ENCODE measurements at places on chromosomes 12 and 14. TPM values are rescaled to one million over a fixed set of nuclear protein-coding genes. Genes with fewer than 3 reads are reported as not detected.

- peak overlapping the region; percentile 60 for H3K27ac ChIP-seq
- peaks cover 27% of the 10 kb centered on the region for H3K4me1 ChIP-seq
- no peaks in the 10 kb centered on the region for H3K27me3 ChIP-seq
- DNase-seq: no peak
- no peak overlapping the region for H3K4me3 ChIP-seq
Measured at GRCh38 chr12:116592731-116593130, 33.5 kb downstream of the MAP1LC3B2 start.

GRCh38 chr14:100731846-100732765 lies 5.4 kb downstream of the DLK1 start:
- H3K27me3 ChIP-seq: peaks cover 38% of the 10 kb centered on the region
- no peak overlapping the region for H3K4me3 ChIP-seq
- no peaks in the 10 kb centered on the region for H3K4me1 ChIP-seq
- peak; percentile 57 for DNase-seq

Gene COX8C
- not detected for total RNA-seq

Gene EPYC
- total RNA-seq: not detected

Gene DENR
- 29.1 TPM for total RNA-seq

Gene C12orf54
- not detected for total RNA-seq

Gene CDK17
- 47.1 TPM for total RNA-seq

DNA sequence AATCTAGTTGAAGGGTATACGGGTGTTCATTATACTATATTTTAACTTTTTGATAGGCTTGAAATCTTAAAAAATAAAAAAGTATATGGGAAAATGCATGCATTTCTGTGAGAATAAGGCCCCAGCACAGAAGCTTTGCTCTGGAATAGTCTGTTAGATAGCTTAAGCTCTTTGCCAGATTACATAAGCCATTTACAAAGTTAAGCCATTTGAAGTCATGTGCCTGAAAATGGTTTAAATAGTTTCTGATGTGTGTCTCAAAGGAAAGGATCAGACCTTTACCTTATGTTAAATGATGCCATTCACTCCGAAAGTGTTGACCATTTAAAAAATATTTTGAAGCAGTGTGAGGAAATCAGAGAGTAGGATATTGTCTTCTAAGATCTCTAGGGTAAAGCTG lies 51.3 kb downstream of the WASHC4 start:
- no peak overlapping the region for H3K27ac ChIP-seq
- no peak for DNase-seq
- H3K4me1 ChIP-seq: no peaks in the 10 kb centered on the region
- H3K4me3 ChIP-seq: no peak overlapping the region
- peaks cover 92% of the 10 kb centered on the region for H3K36me3 ChIP-seq

Gene RNASE3
- total RNA-seq: not detected

DNA sequence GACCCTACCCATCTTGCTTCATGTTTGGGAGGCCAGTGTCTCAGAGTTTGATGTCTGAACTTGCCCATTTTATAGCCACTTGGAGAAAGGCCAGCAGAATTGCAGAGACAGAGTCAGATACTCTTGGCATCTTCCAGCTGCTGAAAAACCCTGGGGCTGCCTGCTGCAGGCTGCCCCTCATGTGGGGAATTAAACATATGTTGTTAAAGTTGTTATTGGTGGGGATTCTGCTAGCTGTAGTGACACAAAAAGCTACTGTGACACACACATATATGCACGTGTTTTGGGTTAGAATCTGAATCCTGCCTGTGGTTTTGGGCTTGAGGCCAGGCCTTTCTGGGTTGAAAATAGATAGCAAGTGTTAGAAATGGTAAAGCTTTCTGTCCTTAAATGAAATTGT lies 1288.4 kb downstream of the AACS start:
- DNase-seq: no peak
- no peak overlapping the region for H3K27ac ChIP-seq
- no peak overlapping the region for H3K4me3 ChIP-seq
- no peaks in the 10 kb centered on the region for H3K27me3 ChIP-seq
- no peaks in the 10 kb centered on the region for H3K4me1 ChIP-seq
- H3K36me3 ChIP-seq: no peaks in the 10 kb centered on the region

- no peak for DNase-seq
- no peaks in the 10 kb centered on the region for H3K36me3 ChIP-seq
- H3K27ac ChIP-seq: no peak overlapping the region
- no peaks in the 10 kb centered on the region for H3K27me3 ChIP-seq
- no peak overlapping the region for H3K4me3 ChIP-seq
Measured at GRCh38 chr14:22448905-22449599, 140.0 kb downstream of the DAD1 start.

DNA sequence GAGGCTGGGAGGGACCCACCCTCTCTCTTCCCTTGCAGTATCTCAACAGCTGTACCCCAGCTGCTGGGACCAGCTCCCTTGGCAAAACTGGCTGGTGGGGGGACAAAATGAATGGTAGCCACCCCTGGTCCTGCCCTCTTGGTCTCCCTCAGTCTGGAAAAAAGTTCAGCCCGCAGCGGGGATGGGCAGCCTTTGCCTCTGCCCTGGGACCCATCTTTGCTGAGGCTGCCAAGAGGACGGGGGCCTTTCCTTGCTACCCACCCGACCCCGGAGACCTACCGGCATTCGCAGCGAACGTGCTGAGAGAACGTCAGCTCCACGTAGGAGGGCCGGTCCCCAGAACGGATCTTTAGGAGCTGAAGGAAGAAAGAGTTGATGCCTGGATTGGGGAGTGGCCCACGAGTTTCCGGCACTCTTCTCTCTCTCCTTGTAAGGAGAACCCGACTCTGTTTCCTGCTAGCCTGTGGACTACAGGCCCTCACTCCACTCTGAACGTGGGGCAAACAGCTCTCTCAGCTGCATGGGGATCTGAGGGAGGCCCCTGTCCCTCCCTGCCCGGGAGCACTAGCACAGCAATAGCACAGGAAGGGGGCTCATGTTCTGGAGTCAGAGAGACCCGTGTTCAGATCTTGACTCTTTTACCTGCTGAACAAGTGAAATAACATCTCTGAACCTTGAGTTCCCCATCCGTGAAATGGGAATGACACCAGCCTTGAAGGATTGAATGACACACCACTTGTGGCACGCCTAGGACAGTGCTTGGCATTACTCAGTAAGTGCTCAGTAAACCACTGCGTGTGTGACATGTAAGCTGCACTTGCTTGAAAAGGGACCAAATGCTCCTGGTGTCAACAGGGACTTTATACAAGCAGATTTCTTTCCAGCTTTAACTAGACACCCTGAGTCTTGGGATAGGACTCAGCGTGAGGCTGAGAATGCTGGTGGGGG lies 6.9 kb downstream of the PGF start:
- peaks cover 3% of the 10 kb centered on the region for H3K27me3 ChIP-seq
- no peak overlapping the region for H3K4me3 ChIP-seq
- no peak for DNase-seq

DNA sequence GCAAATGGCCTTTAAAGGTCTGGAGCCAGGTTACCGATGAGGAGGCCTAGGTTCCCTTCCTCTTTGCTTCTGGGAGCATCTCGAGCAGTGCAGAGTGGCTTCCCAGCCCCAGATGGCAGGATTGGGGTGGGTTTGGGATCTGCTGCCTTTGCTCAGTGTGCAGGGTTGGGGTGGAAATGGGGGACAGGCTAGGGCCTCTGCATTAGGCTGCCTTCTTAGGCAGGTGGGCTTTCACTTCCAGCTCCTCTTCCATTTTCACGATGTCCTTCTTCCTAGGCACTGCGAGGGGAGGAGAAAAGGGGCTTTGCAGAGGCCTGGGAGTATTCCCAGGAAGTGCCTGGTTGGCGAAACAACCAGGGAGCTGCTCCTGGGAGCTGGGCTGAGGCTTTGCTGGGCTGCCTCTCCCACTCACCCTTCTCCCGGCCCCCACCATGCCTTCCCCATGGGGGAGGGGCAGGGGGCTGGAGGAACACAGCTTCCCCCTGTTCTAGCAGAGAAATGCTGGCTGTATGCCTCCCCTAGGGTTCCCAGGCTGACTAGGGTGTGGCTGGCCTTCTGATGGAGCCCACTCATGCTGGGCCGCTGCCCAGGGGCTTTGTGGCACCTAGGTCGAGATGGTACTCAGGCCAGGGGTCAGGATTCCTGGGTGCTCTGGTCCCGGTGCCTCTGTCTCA lies 2.4 kb downstream of the NR4A1 start:
- H3K4me3 ChIP-seq: peak overlapping the region; percentile 63
- peaks cover 11% of the 10 kb centered on the region for H3K4me1 ChIP-seq
- no peak overlapping the region for H3K27ac ChIP-seq
- no peaks in the 10 kb centered on the region for H3K27me3 ChIP-seq
- DNase-seq: no peak
- H3K36me3 ChIP-seq: peaks cover 35% of the 10 kb centered on the region

Gene INHBE
- total RNA-seq: not detected

- H3K27ac ChIP-seq: no peak overlapping the region
- H3K4me1 ChIP-seq: no peaks in the 10 kb centered on the region
- DNase-seq: no peak
- no peak overlapping the region for H3K4me3 ChIP-seq
- no peaks in the 10 kb centered on the region for H3K36me3 ChIP-seq
- no peaks in the 10 kb centered on the region for H3K27me3 ChIP-seq
Measured at GRCh38 chr14:59123975-59124374, 64.5 kb upstream of the DAAM1 start.

DNA sequence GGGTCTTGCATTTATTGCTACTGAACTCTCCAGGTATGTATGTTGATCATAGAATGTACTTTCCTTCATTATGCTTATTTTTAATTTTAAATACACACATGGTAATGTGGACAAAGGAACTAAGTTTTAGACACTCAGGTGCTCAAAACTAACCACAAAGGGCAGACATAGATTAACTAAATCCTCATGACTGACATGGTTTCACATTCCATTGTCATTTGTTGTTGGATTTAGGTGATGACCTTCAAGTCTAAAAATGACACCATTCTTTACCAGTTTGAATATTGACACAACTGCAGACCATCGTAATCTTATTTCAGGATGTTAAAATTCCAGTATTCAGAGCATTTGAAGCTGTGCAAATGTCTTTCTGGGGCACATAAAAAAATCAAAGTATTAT lies 128.4 kb downstream of the BBS10 start:
- no peak for DNase-seq
- H3K4me1 ChIP-seq: no peaks in the 10 kb centered on the region
- H3K4me3 ChIP-seq: no peak overlapping the region
- no peaks in the 10 kb centered on the region for H3K27me3 ChIP-seq
- H3K36me3 ChIP-seq: no peaks in the 10 kb centered on the region

DNA sequence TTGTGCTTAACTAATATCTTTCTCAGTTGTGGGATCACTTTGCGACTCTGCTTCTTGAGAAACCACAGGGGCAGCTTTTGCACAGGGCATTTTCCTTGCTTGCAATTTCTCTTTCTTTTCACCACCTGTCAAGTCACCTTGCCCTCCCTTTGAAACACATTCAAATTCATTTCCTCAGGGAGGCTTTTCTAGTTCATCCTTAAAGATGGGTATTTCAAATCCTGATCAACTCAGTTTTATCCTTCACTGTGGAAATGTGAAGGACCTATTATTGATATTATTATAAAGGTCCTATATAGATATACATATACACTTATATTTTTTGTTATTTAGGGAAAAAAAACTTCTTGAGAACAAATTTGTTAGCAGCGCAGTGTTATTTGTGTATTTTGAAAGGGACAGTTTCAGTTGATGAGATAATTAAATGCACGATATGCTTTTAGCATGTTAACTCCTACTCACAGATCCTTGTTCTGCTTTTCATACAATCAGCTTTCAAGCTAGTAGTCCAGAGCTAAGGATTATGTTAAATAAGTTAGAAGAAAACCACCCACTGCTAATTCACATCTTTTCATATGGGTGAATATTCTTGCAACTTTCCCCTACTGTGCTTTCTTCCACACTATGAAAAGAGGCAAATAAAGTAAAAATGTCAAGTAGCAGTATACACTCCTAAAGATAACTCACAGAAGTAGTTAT lies 501.4 kb upstream of the RGS6 start:
- H3K36me3 ChIP-seq: no peaks in the 10 kb centered on the region
- H3K4me3 ChIP-seq: no peak overlapping the region
- no peaks in the 10 kb centered on the region for H3K27me3 ChIP-seq
- no peak overlapping the region for H3K27ac ChIP-seq
- DNase-seq: no peak
- H3K4me1 ChIP-seq: no peaks in the 10 kb centered on the region

DNA sequence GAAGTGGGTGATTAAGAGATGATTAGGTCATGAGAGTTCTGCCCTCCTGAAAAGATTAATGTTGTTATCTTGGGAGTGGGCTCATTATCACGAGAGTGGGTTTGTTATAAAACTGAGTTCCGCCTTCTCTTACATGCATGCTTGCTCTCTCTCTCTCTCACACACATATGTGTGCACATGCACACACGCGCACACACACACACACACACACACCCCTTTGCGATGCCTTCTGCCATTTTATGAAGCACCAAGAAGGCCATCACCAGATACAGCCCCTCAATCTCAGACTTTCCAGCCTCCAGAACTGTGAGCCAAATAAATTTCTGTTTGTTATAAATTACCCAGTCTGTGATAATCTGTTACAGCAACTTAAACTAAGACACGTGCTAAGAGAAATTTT lies 5.7 kb upstream of the SLC41A2 start:
- no peaks in the 10 kb centered on the region for H3K27me3 ChIP-seq
- H3K4me1 ChIP-seq: peaks cover 7% of the 10 kb centered on the region
- no peak overlapping the region for H3K4me3 ChIP-seq
- H3K27ac ChIP-seq: no peak overlapping the region
- H3K36me3 ChIP-seq: no peaks in the 10 kb centered on the region
- DNase-seq: no peak

- DNase-seq: no peak
- no peaks in the 10 kb centered on the region for H3K4me1 ChIP-seq
- no peak overlapping the region for H3K4me3 ChIP-seq
- H3K36me3 ChIP-seq: no peaks in the 10 kb centered on the region
- no peak overlapping the region for H3K27ac ChIP-seq
Measured at GRCh38 chr14:97377550-97377949, 580.4 kb downstream of the VRK1 start.

Gene POU6F1
- total RNA-seq: 19.0 TPM

- H3K4me1 ChIP-seq: peaks cover 27% of the 10 kb centered on the region
- peak overlapping the region; percentile 83 for H3K27ac ChIP-seq
- peak overlapping the region; percentile 64 for H3K4me3 ChIP-seq
- no peak for DNase-seq
- H3K27me3 ChIP-seq: no peaks in the 10 kb centered on the region
Measured at GRCh38 chr14:60981633-60982455, 799 bp downstream of the SLC38A6 start.

Gene FAR2
- 13.3 TPM for total RNA-seq

GRCh38 chr12:70615174-70615866 lies 21.9 kb downstream of the PTPRB start:
- H3K27ac ChIP-seq: no peak overlapping the region
- no peaks in the 10 kb centered on the region for H3K36me3 ChIP-seq
- no peaks in the 10 kb centered on the region for H3K4me1 ChIP-seq
- no peaks in the 10 kb centered on the region for H3K27me3 ChIP-seq

- H3K27me3 ChIP-seq: no peaks in the 10 kb centered on the region
- no peak overlapping the region for H3K4me3 ChIP-seq
- no peaks in the 10 kb centered on the region for H3K36me3 ChIP-seq
- H3K27ac ChIP-seq: no peak overlapping the region
- no peaks in the 10 kb centered on the region for H3K4me1 ChIP-seq
- DNase-seq: no peak
Measured at GRCh38 chr12:91364471-91365184, 182.0 kb upstream of the DCN start.

Data from upper lobe of right lung (tissue), 1 donor.